ENCODE measurements at places on chromosomes 12 and 14. TPM values are rescaled to one million over a fixed set of nuclear protein-coding genes. Genes with fewer than 3 reads are reported as not detected.

The LDHB gene
- total RNA-seq, result 459 TPM

The EIF2B1 gene
- total RNA-seq, result 54.3 TPM

The ACAD10 gene
- total RNA-seq, result 41.9 TPM

The SYT10 gene
- total RNA-seq, result not detected

The SMOC1 gene
- 0.33 TPM for total RNA-seq

GRCh38 chr14:26996246-26996645 is 398.4 kb upstream of the NOVA1 start:
- no peak for DNase-seq

DNA sequence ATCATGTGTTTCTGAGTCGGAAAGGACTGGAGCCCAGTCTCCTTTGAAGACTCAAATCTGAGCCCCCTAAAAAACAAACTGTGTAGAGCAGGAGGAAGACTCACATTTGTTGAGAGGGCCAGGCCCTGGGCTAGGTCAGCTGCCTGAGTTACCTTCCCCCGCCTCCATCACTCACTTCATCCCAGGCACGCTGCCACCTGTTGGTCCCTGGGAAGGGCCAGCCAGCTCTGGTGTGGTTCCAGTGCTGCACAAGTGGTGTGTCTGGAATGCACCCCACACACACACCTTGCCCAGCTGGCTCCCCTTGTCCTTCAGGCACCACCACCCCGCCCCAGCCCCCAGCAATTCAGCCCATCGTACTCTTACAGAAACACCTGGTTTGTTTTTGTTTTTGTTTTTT is 9.0 kb downstream of the MVK start:
- no peak for DNase-seq

DNA sequence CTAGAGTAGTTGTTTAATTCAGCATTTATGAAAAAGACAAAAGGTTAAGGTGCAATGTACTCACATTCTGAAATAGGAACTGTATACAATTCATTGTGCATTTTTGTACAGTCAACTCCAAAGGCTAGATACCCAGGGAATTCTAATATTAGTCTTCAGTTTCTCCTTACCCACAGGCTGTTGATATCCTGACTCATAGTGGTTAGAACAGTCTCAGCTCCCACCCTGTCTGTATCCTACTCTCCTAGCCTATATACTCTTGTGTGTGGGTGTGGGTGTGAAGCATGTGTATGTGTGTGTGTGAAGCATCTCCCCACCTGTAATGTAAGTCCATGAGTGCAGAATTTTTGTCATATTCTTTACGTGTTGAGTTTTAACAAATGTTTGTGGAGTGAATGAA is 229.5 kb downstream of the NAV3 start:
- DNase-seq, result no peak

- no peak for DNase-seq
Observed at GRCh38 chr12:1766110-1766509, 54.3 kb upstream of the LRTM2 start.

GRCh38 chr12:106692896-106693820 is 81.3 kb upstream of the RIC8B start:
- no peak for DNase-seq

DNA sequence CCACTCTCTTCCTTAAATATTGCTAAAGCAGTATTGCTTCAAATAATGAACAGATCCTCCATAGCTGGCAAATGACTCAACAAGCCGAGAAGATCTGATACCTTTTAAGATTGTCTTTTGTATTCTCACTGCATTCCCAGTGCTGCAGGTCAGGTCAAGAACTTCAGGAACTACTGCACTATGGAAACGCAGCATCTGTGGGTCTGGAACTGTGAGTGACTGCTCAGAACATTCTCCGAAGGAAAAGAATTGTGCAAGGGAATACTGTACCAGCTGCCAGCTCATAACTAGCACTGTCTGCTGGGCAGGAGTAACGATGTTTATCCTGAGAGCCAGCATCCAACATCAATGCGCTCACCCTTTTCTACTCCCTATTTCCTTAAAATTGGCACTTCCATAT is 348.0 kb upstream of the SOX5 start:
- DNase-seq, result no peak

DNA sequence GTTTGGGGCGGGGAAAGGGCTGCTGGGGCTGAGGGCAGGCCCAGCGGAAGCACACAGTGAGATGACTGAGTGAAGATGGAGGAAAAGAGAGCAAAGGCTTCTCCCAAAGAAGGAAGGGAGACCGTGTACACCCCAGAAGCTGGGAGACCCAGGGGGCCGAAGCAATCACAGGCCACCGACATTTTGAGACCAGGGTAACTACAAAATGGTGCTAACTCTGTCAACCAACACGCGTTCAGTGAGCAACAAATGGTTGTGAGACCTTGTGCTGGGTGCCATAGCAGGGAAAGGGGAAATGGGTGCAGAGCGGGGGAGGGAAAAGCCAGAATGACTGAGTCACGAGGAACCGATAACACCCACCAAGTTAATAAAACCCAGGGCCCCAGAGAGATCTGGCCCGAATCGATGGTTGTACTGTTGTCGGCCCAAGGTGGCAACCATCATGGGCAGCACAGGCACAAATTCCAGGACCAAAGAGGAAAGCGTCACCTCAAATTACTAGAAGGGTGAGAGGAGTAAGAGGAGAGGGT is 50.3 kb downstream of the CDC42BPB start:
- DNase-seq, result no peak

DNA sequence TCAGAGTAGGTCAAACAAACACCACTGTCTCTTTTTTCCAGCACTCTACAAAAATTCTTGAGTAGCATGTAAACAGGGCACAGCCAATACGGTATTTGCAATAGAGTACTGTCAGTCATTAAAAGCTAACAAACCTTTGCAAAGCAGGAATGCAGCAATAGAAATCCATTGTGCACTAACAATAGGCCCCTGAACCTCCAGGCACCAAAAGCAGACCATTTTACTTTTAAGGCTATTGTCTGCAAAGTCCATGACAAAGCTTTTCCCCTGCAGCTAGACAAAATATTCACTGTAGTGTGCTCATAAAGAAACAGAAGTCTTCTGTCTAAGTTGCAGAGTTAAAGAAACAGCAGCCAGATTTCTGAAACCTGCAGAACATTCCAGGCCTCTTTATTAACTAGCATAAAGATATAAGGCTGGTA is 191.9 kb downstream of the SOX5 start:
- no peak for DNase-seq

GRCh38 chr12:56104815-56105608 is 653 bp downstream of the PA2G4 start:
- no peak for DNase-seq

DNA sequence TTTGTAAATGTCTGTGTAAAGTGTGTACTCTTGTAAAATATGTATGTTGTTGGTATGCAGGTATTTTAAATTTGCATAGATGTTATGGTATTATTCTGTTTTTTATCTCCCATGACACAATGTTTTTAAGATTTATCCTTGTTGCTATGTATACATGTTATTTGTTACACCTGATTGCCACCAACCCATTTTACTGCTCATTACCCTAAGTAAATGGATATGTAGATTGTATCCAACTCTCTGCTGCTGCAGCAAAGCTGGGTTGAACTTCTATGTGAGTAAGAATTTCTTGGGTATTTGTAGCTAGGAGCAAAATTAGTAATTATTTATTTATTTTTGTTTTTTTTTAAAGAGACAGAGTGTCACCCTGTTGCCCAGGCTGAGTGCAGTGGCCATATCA is 6.2 kb downstream of the APAF1 start:
- no peak for DNase-seq

- DNase-seq, result no peak
Observed at GRCh38 chr14:68634332-68634731, 158.5 kb downstream of the ZFP36L1 start.

- no peak for DNase-seq
Observed at GRCh38 chr12:49332441-49332861, 4.5 kb downstream of the C1QL4 start.

DNA sequence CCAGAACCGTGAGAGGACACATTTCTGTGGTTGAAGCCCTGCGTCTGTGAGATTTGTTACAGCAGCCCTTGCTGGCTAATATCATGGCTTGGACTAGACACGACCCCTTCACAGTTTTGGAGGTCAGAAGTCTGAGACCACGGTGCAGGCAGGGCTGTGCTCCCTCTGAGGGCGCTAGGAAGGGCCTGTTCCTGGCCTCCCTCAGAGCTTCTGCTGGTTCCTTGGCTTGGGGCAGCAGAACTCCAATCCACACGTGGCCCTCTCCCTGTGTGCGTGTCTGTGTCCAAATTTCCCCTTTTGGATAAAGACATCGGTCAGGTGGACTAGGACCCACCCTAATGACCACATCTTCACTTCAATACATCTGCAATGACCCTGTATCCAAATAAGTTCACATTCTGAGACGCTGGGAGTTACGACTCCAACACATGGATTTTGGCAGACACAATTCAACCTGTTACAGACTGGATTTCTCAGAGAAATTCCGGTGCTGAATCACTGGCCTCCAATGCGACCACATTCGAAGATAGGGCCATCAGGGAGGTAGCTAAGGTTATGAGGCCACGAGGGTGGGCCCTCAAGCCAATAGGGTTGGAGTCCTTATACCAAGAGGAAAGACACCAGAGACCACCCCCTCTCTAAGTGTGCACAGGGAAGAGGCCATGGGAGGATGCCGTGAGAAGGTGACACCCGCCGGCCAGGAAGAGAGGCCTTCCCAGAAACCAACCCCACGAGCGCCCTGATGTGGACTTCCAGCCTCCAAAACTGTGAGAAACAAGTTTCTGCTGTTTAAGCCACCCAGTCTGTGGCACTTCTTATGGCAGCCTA is 43.6 kb upstream of the PPP2R5C start:
- DNase-seq, result no peak

GRCh38 chr14:65237023-65237814 is 134.9 kb upstream of the MAX start:
- no peak for DNase-seq

GRCh38 chr12:11725686-11726085 is 76.2 kb downstream of the ETV6 start:
- no peak for DNase-seq

DNA sequence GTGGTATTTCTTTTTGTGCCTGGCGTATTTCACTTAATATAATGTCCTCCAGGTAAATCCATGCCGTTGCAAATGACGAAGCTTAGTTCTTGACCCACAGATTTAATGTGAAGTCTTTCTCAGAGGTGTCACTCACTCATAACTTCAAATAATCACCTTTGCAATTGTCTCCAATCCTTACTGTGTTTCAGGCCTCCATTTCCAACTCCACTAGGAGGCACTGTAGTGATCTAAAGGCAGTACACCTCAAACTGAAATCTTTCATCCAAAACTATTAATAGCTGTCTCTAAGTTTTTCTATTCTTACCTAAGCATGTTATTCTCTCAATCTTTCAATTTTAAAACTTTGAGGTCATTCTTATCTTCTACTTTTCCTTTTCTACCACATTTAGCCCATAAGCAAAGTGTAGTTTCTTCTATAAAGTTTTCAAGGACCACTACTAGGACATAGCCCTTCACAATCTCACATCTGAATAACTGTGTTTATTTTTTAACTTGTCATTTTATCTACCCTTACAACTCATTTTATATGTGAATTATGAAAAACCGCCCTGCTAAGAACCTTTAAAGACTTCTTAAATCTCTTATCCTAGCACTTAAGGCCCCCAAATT is 25.5 kb upstream of the FBXO34 start:
- DNase-seq, result peak; percentile 25

GRCh38 chr14:53306911-53307310 is 153.8 kb upstream of the DDHD1 start:
- DNase-seq, result peak; percentile 19

- no peak for DNase-seq
Observed at GRCh38 chr12:103915306-103915705, 14.9 kb upstream of the HSP90B1 start.

DNA sequence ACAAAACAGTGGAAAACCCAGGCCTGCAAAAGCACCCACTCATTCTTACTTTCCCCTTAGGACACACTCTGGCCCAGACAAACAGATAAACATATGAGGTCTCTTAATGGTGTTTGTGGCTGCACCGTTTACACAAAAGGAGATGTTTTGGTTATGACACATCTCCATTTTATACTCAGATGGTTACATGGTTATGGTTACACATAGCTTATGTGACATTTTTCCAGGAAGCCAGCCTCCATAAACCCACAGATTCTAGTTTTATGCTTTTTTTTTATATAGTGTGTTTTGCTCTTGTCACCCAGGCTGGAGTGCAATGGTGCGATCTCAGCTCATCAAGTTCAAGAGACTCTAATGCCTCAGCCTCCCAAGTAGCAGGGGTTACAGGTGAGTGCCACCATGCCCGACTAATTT is 3.5 kb upstream of the KLRD1 start:
- no peak for DNase-seq

- DNase-seq, result no peak
Observed at GRCh38 chr12:30329281-30329680, 366.4 kb downstream of the IPO8 start.

GRCh38 chr12:56898938-56899337 is 35.3 kb downstream of the SDR9C7 start:
- no peak for DNase-seq

- peak; percentile 73 for DNase-seq
Observed at GRCh38 chr14:35818346-35819115, 7.6 kb upstream of the BRMS1L start.
